ENCODE measurements at places on chromosomes 4 and X. TPM values are rescaled to one million over a fixed set of nuclear protein-coding genes. Genes with fewer than 3 reads are reported as not detected.

DNA sequence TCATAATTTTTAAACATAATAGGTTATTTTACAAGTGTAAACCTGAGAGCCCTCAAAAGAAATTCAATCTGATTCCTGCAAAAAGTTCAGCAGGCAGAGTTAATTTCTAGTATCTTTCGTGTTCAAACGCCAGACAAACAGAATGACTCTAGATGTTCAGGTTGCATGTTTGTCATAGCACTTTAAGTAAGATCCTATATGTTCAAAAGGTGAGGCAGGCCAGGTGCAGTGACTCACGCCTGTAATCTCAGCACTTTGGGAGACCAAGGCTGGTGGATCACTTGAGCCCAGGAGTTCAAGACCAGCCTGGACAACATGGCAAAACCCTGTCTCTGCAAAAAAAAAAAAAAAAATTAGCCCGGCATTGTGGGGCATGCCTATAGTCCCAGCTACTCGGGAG is 1.1 kb upstream of the RASSF6 start:
- no peak for DNase-seq
- no peaks in the 10 kb centered on the region for H3K27me3 ChIP-seq
- no peak overlapping the region for H3K27ac ChIP-seq
- no peaks in the 10 kb centered on the region for H3K36me3 ChIP-seq

DNA sequence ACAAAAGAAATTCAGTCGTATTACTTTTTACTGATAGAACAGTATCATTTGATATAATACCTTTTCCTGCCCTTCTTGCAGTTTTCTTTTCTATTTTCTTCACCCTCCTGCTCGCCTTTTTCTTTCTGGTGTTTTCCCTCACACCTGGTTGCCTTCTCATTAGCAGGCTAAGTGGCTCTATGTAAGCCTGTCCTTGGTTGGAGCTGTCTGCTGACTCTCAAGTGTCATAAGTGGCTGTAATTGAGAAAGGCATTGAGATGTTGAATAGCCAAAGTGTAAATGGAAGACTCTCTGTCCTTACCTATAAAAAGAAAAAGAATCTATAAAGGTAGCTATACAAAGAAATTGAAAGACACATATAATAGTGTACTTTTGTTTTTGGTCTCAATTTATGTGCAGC is 180.7 kb downstream of the ADGRL3 start:
- H3K36me3 ChIP-seq = no peaks in the 10 kb centered on the region
- H3K27ac ChIP-seq = no peak overlapping the region
- no peaks in the 10 kb centered on the region for H3K4me1 ChIP-seq
- H3K4me3 ChIP-seq = no peak overlapping the region

GRCh38 chr4:159505266-159505975 is 402.5 kb downstream of the RAPGEF2 start:
- peaks cover 9% of the 10 kb centered on the region for H3K27me3 ChIP-seq
- peak overlapping the region; percentile 42 for H3K4me3 ChIP-seq
- no peak for DNase-seq
- H3K27ac ChIP-seq = no peak overlapping the region

TREX2 gene
- 1.9 TPM for total RNA-seq

KDM6A gene
- 16.1 TPM for total RNA-seq

- no peak for DNase-seq
- H3K27me3 ChIP-seq = no peaks in the 10 kb centered on the region
- H3K36me3 ChIP-seq = no peaks in the 10 kb centered on the region
- H3K4me3 ChIP-seq = no peak overlapping the region
Measured at GRCh38 chr4:148124512-148124911, 317.7 kb downstream of the NR3C2 start.

DNA sequence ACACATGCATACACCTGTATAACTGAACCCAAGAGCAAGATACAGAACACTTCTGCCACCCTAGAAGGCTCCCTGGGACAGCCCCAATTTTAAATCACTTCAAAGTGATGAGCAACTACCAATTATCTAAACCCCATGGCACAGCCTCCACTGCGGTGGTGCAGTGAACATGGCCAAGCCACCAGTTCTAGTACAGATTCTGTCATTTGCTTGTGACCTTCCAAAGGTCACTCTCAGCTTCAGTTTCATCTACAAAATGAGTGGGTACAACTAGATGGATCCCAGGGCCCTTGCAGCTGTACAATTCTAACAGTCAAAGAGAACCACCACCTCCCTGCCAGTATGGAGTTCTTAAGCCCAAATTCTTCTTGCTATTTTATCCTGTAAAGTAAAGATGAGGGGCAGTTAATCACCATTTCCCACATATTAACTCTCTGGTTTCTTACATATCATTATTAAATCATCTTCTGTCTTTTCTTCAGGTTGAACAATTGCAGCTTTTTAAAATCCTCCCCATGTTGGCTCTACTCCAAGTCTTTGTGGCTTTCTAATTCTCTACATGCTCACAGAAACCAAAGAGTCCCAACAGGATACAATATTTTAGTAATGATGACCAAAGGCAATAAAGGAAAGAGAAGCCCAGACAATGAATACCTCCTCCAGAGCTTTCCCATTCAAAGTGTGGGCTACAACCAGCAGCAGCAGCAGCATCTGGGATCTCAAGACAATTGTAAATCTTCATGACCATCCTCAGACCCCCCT is 39.0 kb upstream of the GPM6B start:
- no peaks in the 10 kb centered on the region for H3K27me3 ChIP-seq
- no peaks in the 10 kb centered on the region for H3K4me1 ChIP-seq
- no peak overlapping the region for H3K27ac ChIP-seq
- no peaks in the 10 kb centered on the region for H3K36me3 ChIP-seq

DNA sequence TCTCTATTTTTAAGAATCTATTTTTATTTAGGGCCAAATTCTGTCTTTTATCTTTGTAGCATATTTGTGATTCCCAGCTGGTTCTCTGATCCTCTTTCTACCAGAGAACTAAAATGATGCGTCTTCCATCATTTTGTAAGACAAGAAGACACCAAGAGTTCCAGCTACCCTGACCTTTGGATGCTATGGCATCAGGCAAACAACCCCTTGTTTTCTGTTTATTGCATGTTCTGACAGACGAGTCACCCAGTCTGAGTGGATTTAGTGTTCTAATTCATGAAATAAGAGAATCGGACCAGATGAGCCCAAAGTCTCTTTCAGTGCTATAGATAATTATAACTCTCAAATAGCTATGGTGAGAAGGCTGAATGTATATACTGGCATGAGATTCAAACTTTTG is 69.7 kb downstream of the ZFYVE28 start:
- no peaks in the 10 kb centered on the region for H3K4me1 ChIP-seq
- H3K4me3 ChIP-seq = no peak overlapping the region
- DNase-seq = no peak
- H3K27ac ChIP-seq = no peak overlapping the region
- H3K27me3 ChIP-seq = no peaks in the 10 kb centered on the region
- no peaks in the 10 kb centered on the region for H3K36me3 ChIP-seq

DNA sequence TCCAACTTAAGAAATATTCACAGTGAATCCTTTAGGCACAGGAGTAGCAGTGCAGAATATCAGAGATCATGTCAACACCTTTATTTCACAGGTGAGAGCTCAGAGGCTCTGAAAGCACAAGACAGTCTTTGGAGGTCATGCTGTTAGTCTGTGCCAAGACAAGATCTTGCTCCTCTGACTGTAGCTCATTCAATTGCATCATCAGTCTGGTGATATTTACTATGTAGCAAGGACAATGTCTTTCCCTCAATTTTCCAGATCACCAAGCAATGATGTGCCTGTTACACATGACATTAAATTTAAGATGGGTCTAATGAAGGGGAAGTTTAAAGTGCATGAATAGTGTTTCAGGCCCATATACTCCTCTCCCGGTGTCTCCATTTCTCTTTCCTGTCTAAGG is 277.5 kb downstream of the IL15 start:
- peaks cover 11% of the 10 kb centered on the region for H3K4me1 ChIP-seq
- H3K27ac ChIP-seq = no peak overlapping the region
- no peaks in the 10 kb centered on the region for H3K36me3 ChIP-seq
- DNase-seq = peak; percentile 40

DNA sequence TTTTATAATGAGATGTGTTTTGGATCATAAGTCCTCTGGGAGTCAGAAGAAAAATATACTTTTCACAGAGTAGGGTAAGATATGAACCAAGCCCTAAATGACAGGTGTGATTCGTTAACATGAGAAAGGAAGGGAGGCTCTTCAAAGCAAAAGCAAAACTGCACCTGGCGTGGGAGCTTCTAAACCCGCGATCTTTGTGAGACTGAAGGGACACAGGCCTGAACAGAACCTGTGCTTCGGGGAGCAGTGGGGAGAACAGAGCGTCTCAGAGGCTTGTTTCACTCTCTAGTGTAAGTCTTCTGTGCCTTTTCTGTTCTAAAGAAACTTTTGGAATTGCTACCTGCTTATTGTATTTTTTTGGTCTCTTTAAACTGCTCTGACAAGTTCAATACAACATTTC is 30.2 kb upstream of the CYP4V2 start:
- no peaks in the 10 kb centered on the region for H3K36me3 ChIP-seq
- DNase-seq = no peak
- H3K27me3 ChIP-seq = no peaks in the 10 kb centered on the region
- no peak overlapping the region for H3K27ac ChIP-seq
- no peak overlapping the region for H3K4me3 ChIP-seq

DNA sequence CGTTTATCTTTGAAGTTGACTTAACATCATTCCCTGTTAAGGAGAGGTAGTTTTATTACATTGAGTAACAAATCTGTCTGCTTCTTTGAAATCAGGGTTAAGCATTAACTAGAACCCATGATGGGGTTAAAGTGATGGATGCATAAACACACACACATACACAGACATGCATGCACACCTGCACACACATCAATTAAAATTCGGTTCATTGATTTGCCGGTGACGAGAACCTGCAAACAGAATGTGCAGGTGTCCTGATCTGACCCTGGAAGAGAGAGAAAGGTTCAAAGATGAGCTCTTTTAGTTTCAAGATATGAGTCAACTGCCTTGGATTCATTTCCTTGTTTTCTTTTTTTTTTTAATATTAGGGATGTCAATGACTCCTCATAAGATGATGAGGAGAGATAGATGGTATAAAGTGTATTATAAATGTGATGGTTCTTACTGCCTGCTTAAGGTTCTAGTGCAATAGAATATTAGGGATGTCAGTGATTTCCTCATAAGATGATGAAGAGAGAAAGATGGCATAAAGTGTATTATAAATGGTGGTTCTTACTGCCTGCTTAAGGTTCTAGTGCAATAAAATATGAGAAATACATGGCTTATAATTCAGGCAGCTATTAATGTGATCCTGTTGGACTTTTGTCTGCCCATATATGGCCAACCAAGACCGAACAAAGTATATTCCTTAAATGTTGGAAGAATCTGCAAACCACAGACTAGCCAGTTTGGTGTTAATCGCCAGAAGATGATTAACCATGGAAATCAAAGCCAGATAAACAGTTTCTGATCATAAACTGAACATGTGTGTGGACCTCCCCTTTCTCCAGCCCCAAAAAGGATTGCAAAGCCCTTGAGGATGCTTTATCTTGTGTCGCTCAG is 14.1 kb upstream of the CD99 start:
- H3K4me1 ChIP-seq = peaks cover 10% of the 10 kb centered on the region
- H3K36me3 ChIP-seq = no peaks in the 10 kb centered on the region
- H3K27me3 ChIP-seq = no peaks in the 10 kb centered on the region

CXCL11 gene
- total RNA-seq = 1.1 TPM

DNA sequence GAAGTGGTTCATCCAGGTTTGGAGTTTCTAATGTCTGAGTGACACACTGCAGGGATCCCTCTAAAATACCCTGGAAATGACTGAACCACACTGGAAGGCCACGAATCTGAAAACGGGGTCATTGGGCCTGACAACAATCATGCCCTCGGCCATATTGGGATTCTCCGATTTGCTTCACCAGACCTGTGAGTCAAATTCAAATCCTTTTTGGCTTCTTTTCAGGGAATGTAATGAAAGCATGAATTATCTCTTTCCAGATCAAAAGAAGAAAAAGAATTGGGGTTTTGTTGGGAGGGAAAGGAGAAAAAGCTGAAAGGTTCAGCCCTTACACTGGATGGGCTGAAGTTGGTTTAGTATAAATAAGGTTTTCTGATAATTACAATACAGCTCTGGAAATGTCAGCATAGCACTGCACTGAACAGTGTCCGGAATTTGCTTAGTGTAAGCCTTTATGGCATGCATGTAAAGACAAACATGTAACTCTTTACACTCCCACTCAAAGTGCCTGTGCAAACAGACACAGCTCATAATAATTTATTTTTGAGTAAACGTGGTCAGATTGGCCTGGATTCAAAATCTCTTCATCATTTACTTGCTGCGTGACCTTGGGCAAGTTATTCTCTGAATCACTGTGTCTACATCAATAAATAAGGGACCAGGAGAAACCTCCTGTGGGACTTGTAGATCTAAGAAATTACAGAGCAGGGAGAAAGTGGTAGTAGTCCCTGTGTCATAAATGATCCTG is 21.4 kb downstream of the CT47C1 start:
- no peak overlapping the region for H3K27ac ChIP-seq
- no peaks in the 10 kb centered on the region for H3K27me3 ChIP-seq
- DNase-seq = no peak
- H3K4me3 ChIP-seq = no peak overlapping the region
- no peaks in the 10 kb centered on the region for H3K4me1 ChIP-seq
- no peaks in the 10 kb centered on the region for H3K36me3 ChIP-seq

DNA sequence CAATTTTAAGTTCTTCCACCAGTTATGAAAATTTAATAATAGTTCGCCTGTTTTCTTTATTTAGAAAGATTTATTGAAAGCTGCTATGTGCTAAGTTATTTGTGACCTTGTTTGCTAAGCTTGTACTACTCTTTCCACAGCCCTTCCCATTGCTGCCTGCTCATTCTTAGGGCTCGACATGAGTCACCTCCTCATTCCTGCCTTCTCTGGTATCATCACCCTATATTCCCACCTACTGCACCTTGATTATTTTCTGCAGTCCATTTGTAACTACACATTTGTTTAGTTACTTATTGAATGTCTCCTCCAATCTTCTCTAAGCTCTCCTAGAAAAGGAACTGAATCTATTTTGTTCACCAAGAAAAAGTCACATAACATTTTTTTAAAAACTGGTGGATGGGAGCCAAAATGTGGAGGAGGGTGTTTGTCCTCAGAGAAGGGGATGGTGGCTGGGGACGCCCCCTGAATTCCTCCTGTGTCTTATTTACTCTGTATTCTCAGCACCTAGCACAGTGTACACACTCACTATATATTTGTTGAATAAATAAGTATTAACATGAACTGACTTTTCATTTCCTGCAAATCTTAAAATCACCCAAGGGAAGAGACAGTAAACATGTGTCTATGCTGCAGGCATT is 3.7 kb upstream of the RAB9A start:
- no peak for DNase-seq
- no peak overlapping the region for H3K27ac ChIP-seq
- H3K4me1 ChIP-seq = peaks cover 4% of the 10 kb centered on the region
- no peaks in the 10 kb centered on the region for H3K36me3 ChIP-seq

ZMAT1 gene
- 3.7 TPM for total RNA-seq

DNA sequence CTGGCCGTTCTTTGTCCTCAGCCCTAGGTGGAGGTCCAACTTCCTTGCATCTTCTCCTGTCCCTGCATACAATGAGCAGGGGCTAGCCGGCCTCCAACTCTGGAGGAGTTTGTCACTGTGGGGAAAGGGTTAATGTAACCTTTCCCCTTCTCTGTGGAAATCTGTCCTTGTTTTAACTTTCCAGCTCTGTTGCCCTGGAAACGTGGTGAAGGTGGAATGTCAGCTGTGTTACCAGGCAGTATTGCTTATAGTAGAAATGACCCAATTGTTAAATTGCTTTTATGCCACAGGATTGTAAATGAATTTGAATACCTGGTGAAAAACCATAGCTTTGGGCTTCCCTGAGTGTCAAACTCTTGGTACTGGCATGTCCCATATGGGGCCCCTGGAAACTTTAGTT is 131.6 kb upstream of the SCML1 start:
- no peak overlapping the region for H3K4me3 ChIP-seq
- no peaks in the 10 kb centered on the region for H3K4me1 ChIP-seq
- H3K27ac ChIP-seq = no peak overlapping the region
- no peaks in the 10 kb centered on the region for H3K36me3 ChIP-seq
- H3K27me3 ChIP-seq = no peaks in the 10 kb centered on the region
- no peak for DNase-seq
